ENCODE measurements at places on chromosomes 7 and 10. TPM values are rescaled to one million over a fixed set of nuclear protein-coding genes. Genes with fewer than 3 reads are reported as not detected.

SYT15 gene
- 0.91 TPM for total RNA-seq

CARD11 gene
- total RNA-seq: 108 TPM

- no peak for DNase-seq
Measured at GRCh38 chr10:133455611-133456031, 1.9 kb downstream of the SCART1 start.

- DNase-seq: no peak
Measured at GRCh38 chr10:123645016-123645415, 21.1 kb upstream of the GPR26 start.

GRCh38 chr10:118471863-118472262 lies 123.6 kb downstream of the PRLHR start:
- no peak for DNase-seq

NKX1-2 gene
- total RNA-seq: not detected

NRG3 gene
- not detected for total RNA-seq

DNA sequence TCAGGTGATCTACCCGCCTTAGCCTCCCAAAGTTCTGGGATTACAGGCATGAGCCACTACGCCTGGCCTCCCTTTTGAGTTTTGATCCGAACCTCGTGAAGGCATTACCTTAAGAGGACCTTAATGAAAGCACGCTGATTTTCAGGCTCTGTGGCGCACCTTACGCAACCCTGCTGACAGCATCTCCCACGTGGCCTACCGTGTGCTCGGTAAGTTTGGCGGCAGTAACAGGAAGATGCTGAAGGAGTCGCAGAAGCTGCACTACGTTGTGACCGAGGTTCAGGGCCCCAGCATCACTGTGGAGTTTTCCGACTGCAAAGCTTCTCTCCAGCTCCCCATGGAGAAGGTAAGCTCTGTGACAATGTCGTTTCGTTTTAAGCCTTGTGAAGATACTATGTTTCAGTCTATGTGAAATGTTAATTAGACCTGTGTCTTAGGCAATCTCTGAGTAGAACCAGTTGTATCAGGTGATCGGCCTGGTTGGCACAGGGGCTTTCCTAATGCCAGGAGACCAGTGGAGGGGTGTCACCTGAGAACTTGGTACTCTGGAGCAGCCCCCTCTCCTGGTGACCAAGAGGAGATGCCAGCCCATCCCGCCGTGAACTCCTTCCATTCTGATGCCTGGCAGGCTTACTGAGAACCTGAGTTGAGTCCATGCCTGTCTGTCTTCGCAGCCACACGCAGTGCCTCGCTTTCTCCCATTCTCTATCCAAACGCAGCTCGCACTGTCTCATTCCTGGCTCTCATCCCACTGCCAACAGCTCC lies 43.5 kb downstream of the TRRAP start:
- no peak for DNase-seq

DNA sequence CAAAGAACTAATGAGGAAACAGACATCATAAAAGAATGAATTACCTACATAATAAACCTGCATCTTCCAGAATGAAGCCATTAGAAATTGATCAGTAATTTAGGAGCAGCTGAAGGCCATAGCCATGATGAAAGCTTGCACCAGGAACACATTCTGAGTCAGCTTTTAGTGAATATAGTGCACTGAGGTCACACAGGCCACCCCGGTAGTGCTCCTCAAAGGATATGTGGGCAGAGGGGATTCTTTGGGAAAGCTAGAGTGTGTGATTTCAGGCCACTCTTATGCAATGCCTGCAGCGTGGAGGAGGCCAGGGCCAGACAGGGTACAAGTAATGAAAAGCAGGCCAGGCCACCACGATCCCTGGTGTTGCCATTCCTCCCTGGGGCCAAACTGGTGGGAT lies 451.9 kb downstream of the GRID1 start:
- DNase-seq: no peak

DNA sequence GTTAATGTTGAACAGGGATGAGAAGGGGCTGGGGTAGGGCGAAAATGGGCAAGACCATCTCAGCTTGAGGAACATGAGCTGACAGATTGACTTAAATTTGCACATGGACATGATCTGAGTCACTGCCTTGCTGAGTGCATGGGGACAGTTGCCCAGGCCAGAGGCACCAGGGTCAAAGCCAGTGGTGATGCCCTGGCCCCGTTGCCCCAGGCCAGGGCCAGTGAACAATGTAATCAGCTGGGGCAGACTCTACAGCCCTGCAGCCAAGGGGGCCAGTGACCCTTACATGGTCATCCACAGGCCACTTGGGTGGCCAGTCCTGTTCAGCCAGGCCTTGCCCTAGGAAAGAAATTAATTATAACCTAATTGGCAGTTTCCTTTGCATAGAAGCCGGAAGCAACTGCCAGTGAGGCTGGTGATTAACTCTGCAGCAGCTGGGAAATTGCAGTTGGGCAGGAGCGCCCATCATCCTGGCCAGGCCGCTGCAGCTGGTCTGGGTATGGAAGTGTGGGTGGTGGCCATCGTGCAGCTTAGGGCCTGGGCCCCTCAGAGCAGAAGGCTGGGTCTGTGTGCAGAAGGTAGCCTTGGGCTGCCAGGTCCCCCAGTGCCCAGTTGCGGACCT lies 9.6 kb downstream of the RET start:
- no peak for DNase-seq

APBB1IP gene
- 53.3 TPM for total RNA-seq

- no peak for DNase-seq
Measured at GRCh38 chr7:66790725-66791124, 50.2 kb downstream of the RABGEF1 start.

DNA sequence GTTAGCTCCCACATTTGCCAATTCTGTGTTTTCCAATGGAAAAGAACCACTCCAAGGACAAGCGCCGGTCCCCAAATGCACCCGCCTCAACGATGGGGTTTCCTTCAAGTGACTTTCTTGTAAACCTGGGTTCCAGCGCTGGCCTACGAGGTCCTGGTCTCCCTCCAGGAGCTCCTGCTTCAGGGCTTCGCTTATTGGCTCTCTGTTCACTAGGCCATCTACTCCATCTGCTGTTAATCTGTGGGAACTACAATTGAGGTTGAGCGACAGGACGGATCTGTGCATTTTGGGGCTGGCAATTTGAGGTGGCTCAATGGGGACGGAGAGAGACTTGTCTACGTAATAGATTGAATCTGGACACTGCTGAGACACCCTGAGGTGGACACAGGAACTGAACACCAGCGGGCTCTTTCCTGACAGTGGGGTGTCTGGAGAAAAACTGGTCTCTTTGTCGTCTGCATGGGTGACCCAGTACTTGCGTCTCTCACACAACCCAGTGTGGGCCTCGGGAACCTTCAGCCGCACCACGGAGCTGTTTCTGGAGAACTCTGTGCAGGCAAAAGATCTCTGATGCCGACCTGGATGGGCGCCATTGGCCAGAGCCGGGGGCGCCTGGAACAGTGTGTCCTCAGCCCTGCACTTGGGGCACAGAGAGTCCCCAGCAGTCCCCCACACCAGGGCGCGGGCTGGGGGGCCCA lies 115.9 kb upstream of the ADAM12 start:
- peak; percentile 11 for DNase-seq

DYNC1I1 gene
- total RNA-seq: not detected

DNA sequence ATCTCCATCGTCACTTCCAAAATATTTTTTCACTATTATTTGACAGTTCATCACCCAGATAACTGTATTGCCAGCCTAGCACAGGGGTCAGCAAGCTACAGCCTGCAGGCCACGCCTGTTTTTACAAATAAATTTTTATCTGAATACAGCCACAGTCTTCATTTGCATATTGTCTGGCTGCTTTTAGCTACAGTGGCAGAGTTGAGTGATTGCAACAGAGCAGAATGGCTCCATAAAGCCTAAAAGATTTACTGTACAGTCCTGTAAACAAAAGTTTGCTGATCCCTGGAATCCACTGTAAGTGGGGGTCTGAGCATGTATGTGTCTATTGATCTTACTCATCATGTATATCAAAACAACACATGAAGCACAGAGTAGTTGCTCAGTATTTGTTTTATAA lies 45.9 kb upstream of the GNAI1 start:
- DNase-seq: no peak

GRCh38 chr10:73044378-73045285 lies 52.0 kb downstream of the P4HA1 start:
- no peak for DNase-seq

- no peak for DNase-seq
Measured at GRCh38 chr10:72204296-72204695, 11.5 kb upstream of the ANAPC16 start.

TCERG1L gene
- 0.21 TPM for total RNA-seq

SLC29A3 gene
- total RNA-seq: 2.6 TPM

DNA sequence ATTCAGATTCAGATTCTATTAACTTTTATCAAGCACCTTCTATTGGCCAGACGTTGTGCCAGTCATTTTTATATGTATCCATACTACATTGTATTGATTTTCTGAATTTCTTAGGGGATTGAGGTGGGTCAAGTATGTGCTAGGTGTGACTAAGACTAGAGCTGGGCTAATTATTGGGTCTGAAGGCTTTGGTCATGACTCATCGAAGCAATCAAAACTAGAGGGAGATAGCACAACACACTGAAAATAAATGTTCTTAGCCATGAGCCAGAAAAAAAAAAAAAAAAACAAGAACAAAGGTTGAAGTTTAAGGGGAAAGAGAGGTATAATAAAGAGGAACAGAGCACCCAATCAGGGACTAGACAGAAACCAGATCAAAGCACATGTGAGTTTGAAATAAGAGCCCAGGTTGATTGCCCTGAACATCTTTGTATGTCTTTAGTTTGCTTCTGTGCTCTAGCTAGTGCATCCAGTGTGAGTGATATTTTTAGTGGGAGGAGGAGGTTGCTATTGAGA lies 171.6 kb upstream of the FOXP2 start:
- DNase-seq: no peak

DNA sequence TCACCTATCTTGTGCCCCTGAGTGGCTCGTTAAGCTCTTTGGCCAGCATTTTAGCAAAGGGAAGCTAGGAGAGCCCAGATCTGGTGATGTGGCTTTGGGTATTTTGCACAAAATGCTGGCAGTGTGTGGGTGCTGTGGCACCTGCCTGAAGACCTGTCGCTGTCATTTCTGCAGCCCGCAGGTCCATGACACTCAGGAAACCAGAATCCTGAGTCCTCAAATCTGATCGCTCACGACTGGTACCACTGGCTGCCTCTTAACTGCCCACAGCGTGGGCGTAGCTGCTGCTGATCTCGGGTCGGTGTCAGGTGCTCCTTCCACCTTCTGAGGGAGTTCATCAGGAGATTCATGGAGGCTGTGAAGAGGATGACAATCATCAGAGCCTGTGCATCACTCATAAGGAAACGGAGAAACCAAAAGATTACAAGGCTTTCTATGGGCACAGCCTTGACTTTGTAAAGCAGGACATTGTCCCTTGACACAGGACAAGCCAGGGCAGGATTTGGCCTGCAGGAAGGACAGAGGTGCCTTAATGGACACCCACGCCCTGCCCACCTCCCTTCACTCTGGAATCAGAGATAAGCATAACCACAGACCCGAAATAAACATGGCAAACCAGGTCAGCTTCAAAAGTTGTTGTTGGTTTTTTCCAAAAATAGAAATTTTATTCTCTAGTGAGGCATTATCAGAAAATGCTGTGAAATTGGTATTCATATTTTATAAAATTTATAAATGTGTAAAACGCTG lies 71.0 kb upstream of the STK17A start:
- no peak for DNase-seq

SPDYE5 gene
- total RNA-seq: not detected

DNA sequence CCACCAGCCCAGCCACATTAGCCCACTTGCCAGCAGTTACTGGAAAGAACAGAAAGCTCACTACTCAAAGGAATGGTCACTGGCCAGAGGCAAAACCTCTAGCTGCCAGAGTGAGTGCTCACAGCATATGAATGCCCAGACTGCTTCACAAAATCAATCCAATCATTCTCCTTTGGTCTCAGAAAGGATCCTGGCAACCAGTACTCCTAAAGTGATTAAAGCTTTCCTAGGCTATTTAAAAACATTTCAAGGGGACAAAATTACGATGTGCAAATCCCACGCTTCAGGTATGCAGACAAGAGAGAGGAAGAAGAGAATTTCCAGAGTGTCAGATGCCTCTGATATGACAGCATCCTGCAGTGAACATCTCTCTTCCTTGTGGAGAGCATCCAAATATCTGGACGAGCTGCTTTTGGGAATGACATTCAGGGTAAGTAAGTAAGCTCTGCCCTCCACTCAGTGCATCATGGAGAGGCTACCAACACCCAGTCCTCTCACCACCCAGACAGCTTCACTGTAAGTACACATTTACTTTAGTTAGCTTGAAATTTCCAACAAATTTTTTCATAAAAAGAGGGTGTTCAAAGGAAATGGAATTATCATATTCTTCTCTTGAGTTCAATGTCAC lies 25.1 kb downstream of the ICA1 start:
- DNase-seq: no peak

GRCh38 chr10:89242345-89242684 lies 9.3 kb downstream of the LIPA start:
- DNase-seq: no peak

NME8 gene
- total RNA-seq: not detected

- DNase-seq: no peak
Measured at GRCh38 chr7:44131173-44132029, 8.1 kb upstream of the POLD2 start.

DNA sequence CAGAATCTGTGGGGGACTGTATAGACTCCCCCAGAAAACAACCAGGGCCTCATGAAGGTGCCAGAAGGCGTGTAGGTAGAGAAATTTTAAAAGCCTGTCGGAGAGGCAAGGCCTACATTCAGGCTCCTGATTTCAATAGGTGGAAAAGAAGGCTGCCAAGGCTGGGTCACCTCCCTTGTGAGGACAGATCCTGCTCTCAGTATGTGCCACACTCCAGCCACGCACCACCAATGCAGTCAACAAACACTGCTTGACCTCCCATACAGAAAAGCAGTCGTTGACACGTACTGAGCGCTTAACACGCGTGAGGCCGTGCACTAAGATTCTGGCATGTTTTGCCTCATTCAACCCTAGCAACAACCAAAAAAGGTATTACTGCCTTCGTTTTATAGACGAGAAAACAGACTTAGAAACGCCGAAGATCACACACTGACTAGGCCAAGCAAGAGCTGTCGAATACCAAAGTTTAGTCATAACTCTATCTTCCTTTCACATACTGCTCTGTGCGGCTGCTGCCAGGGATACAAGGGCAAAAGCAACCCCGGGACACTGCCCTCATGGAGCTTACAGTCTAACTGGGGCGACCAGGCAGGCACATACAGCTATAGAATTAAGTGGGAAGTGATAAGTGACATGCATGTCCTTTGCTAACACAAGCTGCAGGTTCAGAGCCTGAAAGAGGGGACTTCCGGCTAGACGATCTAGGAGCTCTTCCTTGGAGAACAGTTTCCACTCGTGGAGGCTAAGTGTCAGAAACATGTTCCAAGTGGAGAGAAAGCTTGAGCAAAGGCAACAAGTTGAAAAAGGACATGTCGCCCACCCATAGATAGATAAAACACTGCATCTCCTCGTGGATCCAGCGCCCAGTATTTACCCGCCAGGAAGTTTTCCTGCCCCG lies 797 bp upstream of the NKX2-3 start:
- no peak for DNase-seq

- no peak for DNase-seq
Measured at GRCh38 chr7:94605031-94605430, 50.9 kb downstream of the SGCE start.

All from activated CD4-positive, alpha-beta T cell treated with anti-CD3 and anti-CD28 coated beads for 36 hours (primary cell).